A172 (cell line): ENCODE measurements at places on chromosomes 4 and X. TPM values are rescaled to one million over a fixed set of nuclear protein-coding genes. Genes with fewer than 3 reads are reported as not detected.

The SLC7A11 gene
- 23.8 and 61.0 TPM in 2 replicates for total RNA-seq

The CXorf51A gene
- total RNA-seq, result not detected in 2 replicates

The SOD3 gene
- 1.9 and 2.7 TPM in 2 replicates for total RNA-seq

The MAML3 gene
- 0.07 and 0.14 TPM in 2 replicates for total RNA-seq
